ENCODE measurements at places on chromosomes 12 and 14.
A peak's percentile ranks its signal among the peaks of the same experiment; 100 is the strongest.

DNA sequence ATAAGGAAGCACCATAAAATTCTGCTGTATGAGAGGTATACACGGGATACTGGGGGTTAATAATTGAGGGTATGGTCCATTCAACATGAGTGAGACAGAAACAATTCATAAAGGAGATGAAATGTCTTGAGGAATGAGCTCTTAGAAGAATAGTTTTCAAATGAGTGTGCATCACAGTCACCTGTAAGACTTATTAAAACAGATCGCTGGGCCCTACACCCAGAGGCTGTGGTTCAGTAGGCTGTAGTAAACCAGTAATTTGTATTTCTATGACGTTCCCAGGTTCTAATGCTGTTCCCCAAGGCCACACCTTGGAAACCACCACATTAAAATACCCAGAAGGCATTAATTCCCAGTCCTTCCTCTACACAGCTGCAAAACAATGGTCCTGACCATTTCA lies 49.6 kb downstream of the CAND1 start:
- DNase-seq: no peak

DNA sequence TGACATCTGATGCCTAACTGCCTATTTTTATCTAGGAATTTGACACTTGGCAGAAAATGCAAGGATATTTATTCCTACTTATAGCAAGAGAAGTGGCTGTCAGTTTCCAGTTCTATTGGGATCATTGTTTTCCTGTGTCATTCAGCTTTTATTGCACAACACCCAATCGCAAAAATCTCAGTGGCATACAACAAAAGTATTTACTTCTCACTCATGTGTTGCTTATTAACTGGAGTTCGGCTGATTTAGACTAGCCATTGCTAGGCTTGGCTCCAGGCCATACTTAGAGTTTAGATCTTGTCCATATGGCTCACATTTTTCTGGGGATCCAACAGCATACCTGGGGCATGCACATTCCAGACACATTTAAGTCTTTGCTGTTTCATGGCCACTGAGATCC lies 218.6 kb upstream of the SYT1 start:
- no peak for DNase-seq

DNA sequence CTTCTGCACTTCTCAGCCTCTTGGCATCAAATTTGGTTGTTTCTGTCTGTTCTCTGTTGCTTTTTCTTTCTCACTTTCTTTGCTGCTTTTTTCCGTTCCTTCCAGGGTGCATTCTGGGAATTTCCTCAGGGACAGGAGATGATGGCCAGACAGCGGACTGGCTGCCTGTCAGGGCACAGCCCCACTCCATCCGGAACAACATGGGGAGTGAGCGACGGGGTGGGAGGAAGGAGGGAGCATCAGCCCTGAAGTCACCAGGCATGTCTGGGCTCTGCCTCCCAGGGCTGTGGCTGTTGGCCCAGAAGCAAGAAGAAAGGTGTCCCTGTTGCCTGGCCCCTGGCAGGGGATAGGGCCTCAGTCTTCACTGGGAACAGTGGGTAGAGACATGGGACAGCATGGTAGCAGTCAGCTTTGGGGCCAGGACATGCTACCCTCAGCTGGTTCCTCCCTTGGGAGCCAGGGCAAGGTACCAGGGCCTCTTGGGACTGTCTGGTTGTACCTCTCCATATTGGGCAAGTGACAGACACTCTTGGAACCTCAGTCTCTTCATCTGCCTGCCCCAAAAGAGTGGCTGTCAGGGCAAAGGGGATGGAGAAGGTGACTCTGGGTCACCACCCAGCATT lies 8.6 kb downstream of the PGF start:
- DNase-seq: no peak

- DNase-seq: no peak
These were observed 42.4 kb upstream of the GPATCH2L start for GRCh38 chr14:76109087-76109880.

GRCh38 chr14:56858422-56858821 lies 48.1 kb upstream of the OTX2 start:
- DNase-seq: no peak

DNA sequence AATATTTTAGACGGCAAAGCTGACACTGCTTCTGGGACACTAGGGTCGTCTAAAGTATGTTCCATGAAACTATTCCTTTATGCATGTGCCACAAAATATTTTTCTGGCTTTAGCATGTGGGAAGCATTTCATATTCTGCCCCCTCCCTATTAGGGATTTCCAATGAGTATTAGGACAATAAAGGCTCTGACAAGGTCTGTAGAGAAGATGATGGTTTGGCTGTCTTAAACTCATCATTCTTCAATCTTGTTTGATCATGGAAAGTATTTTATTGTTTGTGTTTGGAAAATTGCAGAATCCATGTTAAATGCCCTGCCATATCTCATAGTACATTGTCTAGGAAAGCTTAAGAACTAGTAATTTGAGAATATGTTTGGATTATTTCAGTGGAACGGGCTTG lies 22.8 kb downstream of the SERPINA1 start:
- DNase-seq: no peak

GRCh38 chr14:102930753-102931579 lies 8.5 kb downstream of the AMN start:
- DNase-seq: no peak

DNA sequence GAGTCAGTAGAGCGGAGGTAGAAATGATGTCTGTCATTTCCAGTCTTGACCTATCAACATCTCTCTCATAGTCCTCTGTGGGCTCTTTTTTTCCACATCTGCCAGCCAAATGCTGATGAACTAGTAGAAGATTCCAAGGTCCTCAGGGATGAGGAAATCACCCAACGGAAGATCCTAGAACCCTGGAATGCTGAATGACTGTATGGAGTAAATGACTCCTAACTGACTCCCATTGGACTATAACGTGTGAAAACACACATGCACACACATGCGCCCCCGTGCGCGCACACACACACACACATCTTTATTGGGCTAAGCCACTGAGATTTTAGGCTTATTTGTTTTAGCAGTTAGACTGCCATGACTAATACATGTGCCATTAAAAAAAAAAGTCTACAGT lies 159.2 kb downstream of the MYRFL start:
- DNase-seq: no peak

DNA sequence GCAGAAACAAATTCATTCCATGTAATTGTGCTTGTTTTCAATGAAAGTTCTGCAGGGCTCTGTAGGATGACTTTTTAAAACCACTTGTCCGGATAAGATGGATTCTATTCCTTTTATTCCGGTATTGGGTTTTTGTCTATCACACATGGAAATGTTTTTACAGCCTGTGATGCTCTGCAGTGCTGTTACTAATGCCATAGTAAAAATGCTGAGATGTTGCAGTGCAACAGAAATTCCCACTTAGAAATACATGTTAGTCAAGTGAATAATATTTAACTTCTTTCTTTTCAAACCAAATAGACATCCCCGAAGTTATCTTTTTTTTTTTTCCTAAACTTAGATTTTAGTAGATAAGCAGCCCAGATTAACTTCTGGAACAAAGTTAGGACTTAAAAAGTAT lies 71.9 kb downstream of the RASSF8 start:
- no peak for DNase-seq

DNA sequence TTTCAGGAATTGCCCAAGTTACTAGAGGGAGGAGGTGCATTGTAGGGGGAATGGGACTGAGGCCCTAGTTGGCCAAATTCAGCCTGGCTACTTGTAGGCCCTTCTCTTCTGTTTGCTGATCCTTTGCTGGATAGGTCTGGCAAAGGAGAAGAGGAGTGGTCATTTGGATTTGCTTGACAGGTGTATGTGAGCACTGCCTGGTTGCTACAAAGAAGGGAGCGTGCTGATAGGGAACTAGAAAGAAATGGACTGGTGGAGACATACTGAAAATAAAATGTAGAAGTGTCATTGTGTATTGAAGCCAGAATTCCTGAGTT lies 3.6 kb downstream of the PSMA6 start:
- no peak for DNase-seq

- no peak for DNase-seq
These were observed 24.2 kb downstream of the GOLGA3 start for GRCh38 chr12:132804426-132804861.

- DNase-seq: no peak
These were observed 36.8 kb upstream of the G2E3 start for GRCh38 chr14:30521899-30522736.

DNA sequence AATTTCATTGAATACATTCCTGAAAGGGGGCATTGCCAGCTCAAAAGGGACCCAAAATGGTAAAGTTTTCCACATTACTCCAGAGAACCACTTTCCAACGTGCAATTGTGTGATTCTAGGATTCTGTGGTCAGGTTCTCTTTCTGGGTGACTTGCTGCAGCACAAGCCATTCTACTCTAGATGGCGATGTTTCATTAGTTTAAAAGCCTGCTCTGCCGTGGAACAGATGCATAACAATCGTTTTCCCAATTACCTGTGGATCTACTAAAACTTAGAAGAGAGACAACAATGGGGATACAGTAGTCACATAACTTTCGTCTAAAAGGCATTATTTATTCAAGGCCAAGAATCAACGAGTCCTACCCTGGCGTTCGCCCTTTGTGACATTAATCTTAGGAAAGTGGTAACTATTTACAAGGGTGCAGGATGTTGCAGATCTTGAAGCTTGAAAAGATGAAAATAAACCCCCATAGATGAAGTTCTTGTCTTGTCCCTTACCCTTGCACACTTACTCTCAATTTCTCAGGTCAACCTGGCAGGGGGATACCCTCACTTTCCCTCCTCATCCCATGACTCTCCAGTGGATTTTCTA lies 400.9 kb downstream of the SNAPC1 start:
- peak; percentile 2 for DNase-seq

GRCh38 chr12:9740106-9740750 lies 7.3 kb upstream of the CLECL1 start:
- no peak for DNase-seq

DNA sequence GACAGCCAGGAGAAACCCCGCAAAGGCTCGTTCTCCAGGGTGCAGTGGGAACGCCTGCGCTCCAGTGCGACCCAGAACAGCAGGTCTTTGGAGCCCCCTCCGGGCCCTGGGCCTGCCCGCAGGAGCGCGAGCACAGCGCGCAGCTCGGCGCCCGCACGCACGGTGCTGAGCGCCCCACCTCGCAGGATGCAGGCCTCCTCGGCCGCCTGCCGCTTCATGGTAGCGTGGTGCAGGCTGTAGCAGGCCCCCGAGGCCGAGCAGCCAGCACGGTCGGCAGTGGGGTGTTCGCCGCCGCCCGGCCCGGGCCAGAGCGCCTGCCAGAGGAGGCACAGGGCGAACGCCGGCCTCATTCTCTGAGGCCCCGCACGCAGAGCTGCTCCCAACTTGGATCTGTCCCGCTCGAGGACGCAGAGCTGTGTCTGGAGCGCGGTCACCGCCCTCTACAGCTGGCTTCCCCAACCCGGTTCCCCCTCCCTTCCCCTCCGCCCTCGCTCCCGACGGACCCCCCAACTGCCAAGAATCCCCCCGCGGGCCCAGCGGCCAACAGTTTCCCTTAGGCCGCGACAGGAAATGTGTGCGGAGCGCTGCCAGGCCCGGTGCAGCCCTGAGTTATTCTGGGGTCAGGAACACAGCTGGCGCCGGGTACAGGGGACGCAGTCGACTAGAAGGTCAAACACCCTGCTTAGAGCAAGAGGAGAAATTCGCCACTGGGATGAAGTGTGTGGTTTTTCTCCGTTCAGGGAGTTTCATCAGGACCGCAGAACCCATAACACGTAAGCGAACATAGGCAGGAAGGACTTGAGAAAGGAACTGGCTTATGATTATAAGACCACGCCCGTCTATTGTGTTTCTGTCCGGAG lies at the start of gene CLEC14A:
Gene CLEC14A (minus strand): TSS at position 421 of the 860 bp plus-strand sequence. CDS start 71 bp downstream, at position 350.
- DNase-seq: no peak

GRCh38 chr12:116919247-116919661 lies 8.5 kb downstream of the FBXW8 start:
- DNase-seq: no peak

- DNase-seq: no peak
These were observed 23.6 kb upstream of the NPFF start for GRCh38 chr12:53530920-53531319.

DNA sequence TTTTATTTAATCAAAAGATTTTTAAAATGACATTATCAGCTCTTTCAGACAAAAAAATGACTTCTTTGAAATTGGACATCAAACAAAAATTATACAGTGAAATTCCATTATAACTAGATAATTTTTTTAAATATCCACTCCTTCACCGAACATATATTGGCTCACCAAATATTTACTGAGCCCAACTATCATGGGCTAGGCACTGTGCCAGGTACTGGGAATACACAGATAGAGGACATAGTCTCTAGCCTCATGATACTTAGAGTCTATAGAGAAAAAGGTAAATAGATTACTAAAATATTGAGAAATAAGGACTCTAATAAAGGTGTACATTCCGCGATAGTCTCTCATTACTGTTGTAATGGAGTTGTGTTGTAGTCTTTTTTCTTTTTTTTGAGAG lies 219.9 kb downstream of the SEC23A start:
- no peak for DNase-seq

DNA sequence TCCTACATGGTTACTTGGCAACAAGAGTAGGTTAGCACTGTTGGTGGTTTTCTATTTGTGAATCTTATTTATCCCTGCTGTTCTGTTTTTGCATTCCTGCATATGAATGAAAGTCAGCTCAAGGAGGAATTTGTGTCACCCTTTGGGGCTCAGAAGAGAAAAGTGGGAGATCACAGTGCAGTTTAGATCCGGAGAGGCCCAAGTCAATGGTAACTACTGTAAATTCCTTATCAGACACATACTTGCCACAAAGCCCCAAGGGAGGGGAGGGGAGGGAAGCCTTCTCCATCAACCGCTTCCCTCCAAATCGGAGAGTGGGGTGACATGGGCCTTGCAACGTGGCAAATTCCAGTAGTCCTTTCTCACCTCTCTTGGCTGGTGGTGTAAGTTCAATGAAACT lies 15.0 kb downstream of the GSG1 start:
- DNase-seq: no peak

DNA sequence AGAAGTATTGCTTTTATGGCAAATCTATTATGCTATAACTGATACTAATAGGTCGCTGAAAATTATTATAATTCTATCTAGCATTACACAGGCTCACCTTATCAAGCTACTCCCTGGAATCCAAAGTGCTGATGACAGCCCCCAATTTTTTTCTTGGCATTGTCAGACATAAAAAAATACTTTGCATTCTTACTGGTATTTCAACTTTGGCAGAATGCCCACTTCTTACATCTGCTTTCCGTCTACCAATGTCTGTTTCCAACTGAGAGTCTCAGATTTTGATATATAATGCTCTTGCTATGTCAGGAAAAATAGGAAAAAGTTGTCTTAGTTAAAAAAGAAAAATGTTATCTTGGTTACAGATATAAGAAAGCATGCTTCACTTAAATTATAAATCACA lies 615.4 kb downstream of the C12orf50 start:
- no peak for DNase-seq

- no peak for DNase-seq
These were observed 105.7 kb upstream of the C14orf180 start for GRCh38 chr14:104473649-104474494.

- DNase-seq: peak; percentile 36
These were observed at the start of gene ANKS1B for GRCh38 chr12:99984271-99985128. Gene ANKS1B (minus strand): TSS chr12:99984936. CDS start chr12:99984237, 699 bp downstream.

DNA sequence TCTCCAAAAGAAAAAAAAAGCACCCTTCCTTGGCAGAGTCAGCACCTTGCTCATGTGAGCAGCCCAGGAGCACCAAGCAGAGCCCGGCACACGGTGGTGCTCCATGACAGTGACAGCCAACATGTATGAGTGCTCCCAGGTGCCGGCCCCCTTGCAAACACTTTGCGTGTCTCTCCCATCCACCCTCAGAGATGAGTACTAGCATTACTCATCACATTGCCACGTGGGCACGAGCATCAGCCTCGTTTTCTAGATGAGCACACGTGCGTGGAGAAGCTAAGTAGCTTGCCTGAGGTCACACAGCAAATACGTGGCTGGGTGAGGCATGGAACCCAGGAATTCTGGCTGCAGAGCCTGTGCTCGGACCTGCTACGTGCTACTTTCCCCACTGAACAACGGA lies 177.9 kb upstream of the PRMT8 start:
- DNase-seq: no peak

GRCh38 chr14:99876406-99876805 lies 83.2 kb downstream of the EML1 start:
- DNase-seq: no peak

Measured in GM12891 (cell line).